GM03348 (cell line): ENCODE measurements at places on chromosomes 1 and 21.

DNA sequence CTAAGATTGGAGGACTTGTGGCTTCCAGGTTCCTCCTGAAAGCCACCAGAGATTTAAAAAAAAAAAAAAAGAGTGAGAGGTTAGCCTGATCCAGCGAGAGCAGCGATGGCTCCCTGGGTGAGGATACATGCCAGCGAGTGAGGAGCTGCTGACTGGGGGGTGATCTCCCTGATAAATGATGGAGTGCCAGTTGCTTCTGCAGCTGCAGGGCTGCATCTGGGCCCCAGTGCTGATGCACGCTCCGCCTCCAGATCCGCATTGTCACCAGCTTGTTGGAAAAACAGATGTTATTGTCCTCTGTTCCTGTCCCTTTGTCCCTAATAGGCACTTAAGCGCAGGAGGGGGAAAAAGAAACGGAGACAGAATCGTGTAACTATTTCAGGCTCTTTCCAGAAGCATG lies 28.6 kb downstream of the UBIAD1 start:
- DNase-seq = no peak

GRCh38 chr1:204568576-204569315 lies 52.5 kb downstream of the MDM4 start:
- DNase-seq = no peak

DNA sequence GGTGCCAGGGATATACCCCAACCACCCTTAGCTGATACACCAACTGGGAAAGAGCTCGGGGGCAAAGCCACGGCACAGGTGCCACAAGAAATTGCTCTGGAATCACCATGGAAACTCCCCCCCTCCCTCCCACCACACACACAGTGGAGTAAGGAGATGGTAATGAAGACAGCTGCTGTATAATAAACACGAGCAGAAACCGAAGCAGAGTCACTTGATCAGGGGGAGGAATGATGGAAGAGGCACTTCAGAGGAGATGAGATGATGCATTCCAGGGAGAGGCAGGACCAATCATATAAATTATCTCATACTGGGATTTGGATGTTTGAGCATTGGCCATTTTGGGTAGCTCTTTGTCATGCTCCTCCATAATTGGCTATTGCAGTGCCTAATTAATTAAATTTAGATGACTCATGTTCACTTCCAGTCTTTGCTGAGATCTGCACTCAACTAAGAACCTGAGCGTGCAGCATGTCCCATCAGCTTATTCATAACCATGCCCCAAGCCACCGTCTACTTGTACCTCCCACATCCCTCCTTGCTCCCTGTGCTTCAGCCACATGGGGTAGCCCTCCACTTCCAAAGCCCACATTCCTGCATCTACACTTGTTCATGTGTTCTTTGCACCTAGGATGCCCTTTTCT lies 189.5 kb downstream of the ZSCAN20 start:
- no peak for DNase-seq

- no peak for DNase-seq
Measured at GRCh38 chr1:69076631-69077030, 491.1 kb upstream of the LRRC7 start.

DNA sequence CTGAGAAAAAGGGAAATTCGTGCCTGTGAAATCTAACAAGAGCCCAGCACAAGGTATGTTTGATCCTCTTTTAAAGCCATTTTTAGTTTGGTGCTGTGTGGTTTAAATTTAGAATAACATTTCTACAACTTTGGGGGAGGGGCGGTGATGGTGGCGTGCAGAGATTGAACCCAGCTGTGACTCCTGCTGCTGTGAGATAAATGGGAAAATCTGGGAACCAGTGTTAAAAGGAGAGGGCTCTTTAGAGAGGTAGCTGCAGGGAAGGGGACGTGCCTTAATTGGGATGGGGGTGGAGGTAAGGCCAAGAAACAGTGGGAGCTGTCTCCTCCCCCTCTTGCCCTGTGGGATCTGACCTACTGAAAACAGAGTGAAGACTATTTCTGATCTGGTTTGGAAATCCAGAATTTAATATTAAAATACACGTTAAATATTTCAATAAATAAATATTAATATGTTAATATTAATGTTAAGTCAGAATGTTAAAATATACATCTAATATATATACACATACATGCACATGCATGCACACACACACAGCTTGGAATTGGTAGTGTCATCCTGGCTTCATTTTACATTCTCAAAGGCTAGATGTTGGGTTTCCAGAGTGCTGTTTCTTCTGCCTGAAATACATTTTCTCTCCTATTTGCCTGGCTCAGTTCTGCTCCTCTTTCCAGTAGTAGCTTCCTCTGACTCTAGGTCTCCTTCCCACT lies 30.1 kb upstream of the DNAJC6 start:
- DNase-seq = no peak

- no peak for DNase-seq
Measured at GRCh38 chr1:239835946-239836440, 255.7 kb upstream of the FMN2 start.

GRCh38 chr21:31394309-31394708 lies 50.2 kb upstream of the TIAM1 start:
- DNase-seq = no peak

DNA sequence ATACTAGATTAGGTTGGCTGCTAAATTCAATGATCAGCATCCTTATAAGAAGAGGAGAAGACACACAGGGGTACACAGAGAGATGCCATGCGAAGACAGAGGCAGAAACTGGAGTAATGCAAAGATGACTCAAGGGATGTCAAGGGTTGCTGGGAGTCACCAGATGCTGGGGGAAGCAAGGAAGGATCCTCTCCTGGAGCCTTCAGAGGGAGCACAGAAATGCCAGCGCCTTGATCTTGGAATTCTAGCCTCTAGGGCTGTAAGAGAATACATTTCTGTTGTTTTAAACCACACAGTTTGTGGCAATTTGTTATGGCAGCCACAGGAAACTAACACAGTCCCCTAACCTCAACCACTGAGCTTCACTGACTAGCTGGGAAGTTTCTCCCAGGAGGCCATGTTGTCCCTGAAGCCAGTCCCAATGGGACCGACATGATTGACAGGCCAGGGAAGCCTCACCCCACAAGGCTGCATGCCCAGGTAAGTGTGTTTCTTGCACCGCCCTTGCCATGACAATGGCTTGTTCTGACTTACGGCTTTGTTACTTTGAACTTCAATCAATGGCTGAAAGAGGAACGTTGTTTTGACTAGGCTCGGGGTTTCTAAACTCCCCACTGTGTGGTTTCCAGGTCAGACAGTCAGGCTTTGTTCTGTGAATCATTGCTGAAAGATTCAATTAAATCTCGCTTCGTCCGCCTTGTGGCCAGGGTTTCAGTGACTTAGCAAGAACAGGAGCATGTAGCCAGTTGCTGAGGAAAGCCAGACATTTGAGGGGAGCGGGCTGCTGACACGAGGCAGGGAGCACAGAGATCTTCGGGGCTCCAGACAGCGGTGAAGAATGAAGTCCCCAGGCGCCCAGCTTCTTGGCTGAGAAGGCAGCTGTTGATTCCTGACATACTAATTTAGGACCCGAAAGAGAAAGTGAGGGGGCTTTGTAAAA lies 62.3 kb downstream of the RUNX1 start:
- peak; percentile 62 for DNase-seq

DNA sequence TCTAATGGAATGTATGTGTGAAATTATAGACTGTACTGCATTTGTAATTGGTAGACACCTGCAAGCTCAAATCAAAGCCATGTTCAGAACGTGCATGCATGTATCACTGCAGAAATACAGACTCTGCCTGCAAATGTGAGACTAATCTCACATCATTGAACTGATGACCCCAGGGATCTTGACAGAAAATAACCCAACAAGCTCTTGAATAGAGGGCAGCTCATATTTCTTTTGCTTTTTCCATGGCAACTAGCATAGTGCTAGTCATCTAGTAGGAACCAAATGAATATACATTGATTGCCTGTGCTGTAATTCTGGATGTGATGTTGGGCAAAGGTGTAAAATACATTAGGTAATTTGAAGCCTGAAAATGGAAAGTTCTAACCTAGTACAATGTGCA lies 62.4 kb downstream of the PTPRC start:
- no peak for DNase-seq

- no peak for DNase-seq
Measured at GRCh38 chr1:99149952-99150351, 114.3 kb upstream of the PLPPR4 start.

DNA sequence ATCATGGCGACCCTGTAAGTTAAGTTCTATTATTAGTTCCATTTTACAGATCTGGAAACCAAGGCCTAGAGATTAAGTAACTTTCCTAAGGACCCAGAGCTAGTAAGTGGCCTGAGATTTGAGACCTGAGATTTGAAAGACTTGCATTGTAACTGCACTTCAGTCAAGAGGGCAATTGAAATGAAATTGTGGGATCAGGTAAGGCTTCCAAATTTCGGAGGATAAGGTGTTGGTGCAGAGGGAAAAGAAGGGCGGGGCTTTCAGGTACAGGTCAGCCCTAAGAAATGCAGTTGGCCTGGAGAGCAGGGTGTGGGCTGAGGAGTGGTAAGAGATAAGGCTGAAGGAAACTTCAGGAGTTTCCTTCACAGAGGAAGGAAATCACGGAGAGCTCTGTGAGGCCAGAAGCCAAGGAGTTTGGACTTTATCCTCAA lies 51.1 kb downstream of the SLC16A1 start:
- DNase-seq = no peak

DNA sequence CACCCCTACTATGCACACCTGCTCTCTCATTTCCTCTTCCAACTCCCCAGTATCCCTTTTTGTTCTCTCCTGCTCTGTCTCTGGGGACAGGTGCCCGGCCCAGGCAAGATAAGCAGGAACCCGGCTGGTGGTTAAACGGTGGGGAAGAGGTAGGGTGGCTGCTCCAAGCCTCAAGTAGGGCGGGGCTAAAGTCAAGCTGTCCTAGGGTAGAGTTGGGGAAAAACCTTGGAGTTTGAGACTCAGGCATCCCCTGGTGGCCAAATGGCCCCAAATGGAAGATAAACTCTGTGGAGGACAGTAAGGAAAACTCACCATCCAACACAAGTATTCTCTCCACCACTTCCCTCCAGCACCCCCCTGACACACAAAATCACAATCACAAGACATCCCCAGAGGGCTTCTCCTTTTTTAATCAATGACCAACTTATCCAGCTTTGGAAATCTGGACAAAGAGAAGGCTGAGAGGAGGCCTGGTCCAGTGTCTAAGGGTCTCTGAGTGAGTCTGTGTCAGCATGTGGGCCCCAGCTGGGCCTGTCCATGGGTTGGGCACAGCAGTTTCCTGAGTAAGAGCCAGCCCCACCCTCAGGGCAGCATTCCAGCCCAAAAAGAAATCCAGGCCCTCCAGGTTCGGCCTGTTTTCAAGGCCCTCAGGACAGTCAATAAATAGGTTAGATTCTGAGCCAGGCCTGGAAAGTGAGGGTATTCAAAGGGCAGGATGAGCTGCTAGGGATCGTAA lies 9.8 kb downstream of the POMGNT1 start:
- peak; percentile 61 for DNase-seq

- DNase-seq = peak; percentile 10
Measured at GRCh38 chr1:193264313-193265065, 78.1 kb upstream of the B3GALT2 start.

DNA sequence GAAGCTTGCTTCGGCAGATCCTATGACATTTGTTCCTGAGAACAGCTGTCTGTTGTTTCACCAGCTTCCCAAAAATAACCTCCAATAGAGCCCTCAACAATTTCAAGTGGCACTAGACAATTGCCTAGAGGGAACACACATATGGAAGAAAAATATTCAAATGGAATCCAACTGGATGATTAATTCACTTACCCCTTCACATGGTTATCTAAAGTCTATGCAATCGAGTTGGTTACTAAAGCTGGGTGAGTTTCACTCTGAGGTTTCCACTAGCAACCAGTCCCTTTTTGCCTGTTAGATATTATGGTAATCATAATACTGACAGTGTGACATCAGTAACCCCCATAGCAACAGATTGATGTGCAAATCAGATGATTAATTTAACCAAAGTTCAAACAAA lies at the start of gene LEMD1:
LEMD1 (minus strand) TSS at position 259 of the 400 bp plus-strand sequence. CDS start 1,520 bp downstream, outside the sequence.
- DNase-seq = no peak

DNA sequence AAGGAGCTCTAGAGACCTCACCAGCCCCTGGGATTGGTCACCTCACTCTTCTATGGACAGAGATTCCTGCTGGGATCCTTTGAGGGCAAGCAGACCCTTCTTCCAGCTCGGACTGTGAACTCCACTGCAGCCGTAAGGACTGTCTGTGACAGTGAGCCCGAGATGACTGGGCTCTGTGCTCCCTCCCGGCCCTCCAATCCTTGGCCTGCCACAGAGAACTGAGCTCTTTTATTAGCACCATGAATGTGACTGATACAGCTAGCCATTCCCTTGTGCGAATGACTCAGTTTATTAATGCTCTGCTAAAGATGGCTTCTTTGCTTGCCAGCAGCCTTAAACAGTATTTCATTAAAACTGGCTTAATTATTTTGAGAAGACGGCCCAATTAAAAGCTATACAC lies 194.6 kb upstream of the LMO4 start:
- peak; percentile 27 for DNase-seq

DNA sequence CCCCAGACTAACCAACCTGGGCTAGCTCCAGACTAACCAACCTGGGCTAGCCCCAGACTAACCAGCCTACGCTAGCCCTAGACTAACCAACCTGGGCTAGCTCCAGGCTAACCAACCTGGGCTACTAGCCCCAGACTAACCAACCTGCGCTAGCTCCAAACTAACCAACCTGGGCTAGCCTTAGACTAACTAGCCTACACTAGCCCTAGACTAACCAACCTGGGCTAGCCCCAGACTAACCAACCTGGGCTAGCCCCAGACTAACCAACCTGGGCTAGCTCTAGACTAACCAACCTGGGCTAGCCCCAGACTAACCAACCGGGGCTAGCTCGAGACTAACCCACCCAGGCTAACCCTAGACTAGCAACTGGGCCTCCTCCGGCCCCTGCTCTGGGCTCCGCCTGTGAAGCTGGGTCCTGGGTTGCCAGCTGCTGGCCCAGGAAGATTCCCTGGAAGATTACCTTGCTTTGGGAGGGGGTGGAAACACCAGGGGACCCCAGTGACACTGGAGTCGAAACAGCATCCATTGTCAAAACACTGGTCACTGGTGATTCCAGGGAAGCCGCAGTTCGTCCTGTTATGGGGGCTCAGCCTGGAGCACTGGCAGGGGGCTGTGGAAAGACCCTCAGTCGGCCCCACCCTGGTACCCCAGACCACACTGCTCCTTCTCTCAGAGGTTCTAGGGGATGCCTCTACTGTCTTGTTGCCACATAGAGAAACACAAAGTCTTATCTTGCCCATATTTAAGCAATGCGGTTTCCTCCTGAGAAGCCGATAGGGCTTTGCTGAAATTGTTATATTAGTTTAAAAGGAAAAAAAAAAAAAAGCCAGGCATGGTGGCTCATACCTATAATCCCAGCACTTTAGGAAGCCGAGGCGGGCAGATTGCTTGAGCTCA lies 1.1 kb downstream of the TFF2 start:
- DNase-seq = no peak

- DNase-seq = peak; percentile 36
Measured at GRCh38 chr1:22747021-22747734, 36.5 kb downstream of the EPHB2 start.
